Right ventricle myocardium inferior (tissue), 1 donor: ENCODE measurements at places on chromosomes 7 and 10.

- no peak for DNase-seq
Observed at GRCh38 chr7:155980841-155981240, 168.6 kb upstream of the SHH start.

DNA sequence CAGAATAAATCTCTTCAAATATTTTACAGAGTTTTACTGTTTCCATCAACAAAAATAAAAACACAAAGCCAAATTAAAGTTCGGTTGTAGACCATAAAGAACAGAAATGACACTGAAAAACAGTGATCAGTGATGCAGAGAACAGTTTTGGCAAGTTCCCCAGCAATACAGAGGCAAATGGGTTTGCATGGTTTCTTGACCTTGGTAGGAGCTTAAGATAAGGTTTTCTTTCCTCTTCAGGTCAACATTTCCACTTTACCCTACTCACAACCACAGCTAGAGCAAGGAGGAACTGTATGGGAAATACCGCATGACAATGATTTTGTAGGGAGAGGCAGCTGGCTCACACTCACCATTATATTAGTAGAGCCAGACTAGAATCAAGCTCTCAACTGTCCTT, 199.5 kb downstream of the SH2D4B start:
- no peak for DNase-seq

DNA sequence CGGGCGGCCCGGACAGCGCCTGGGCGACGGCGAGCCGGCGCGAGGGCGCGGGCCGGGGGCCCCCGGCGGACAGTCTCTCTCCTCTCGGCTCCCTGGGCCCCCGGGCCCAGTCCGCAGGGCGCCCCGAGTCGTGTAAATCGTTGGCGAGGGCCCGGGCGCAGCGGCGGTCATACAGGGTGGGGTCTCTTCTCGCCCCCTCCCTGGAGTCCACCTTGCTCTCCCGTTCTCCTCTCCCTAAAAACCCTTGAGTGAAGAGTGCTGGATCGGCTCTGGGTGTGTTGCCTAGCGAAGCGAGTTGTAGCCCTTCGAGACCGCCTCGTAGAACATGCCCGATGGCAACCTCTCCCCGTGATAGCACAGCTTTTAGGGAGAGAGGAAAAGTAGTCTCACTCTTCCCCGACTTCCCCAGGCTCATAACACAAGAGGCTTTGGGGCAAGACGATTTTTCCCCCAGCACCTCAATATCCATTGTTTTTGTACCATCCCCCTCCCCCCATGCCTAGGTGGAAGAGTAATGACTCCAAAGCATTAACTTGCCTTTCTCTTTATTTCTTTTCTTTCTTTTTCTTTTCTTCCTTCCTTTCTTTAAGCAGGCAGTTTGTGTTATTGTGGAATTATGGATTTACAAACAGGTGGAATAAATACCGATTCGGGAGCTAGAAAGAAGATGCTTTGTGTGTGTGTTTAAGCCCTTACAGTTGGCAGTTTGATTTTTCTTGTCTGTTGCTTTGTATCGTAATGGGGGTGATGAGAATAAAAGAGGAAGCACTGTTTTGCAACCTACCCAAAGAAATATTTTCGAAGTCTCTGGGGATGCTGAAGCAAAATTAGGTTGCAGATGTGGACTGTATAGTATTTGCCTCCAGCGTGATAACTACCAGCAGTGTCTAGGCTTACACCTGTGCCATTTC, 822 bp downstream of the SHOC2 start:
- DNase-seq, result peak; percentile 85

DNA sequence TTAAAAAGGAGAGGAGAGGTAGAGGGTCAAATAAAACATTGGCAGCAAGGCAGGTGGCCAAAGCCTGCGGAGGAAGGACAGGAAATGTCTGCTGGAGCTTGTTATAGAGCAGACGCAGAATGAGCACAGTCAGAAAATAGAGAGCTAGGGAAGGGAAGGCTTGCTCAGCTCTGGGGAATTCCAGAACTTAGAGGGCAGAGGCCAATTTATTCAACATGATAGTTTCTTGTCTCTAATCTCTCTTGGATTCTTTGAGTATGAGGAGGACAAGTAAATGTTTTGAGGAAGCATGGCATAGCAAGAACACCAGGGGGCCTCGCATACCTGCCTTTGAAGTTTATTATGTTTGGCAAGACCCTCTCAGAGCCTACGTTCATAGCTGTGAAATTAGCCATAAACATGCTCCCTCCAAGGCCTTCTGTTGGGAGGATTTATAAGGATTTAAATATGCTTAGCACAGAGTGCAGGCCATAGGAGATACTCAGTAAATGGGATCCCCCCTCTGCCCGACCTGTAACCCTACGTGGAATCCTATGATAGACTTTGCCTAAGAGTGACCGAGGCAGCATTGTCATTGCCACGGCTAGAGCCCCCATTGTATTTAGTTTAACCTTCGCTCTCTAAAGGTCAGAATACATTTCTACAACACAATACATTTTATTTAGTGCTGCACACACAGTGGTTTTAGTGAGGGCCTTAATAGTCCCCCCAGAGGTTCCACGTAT, 293.9 kb downstream of the CCDC3 start:
- no peak for DNase-seq

DNA sequence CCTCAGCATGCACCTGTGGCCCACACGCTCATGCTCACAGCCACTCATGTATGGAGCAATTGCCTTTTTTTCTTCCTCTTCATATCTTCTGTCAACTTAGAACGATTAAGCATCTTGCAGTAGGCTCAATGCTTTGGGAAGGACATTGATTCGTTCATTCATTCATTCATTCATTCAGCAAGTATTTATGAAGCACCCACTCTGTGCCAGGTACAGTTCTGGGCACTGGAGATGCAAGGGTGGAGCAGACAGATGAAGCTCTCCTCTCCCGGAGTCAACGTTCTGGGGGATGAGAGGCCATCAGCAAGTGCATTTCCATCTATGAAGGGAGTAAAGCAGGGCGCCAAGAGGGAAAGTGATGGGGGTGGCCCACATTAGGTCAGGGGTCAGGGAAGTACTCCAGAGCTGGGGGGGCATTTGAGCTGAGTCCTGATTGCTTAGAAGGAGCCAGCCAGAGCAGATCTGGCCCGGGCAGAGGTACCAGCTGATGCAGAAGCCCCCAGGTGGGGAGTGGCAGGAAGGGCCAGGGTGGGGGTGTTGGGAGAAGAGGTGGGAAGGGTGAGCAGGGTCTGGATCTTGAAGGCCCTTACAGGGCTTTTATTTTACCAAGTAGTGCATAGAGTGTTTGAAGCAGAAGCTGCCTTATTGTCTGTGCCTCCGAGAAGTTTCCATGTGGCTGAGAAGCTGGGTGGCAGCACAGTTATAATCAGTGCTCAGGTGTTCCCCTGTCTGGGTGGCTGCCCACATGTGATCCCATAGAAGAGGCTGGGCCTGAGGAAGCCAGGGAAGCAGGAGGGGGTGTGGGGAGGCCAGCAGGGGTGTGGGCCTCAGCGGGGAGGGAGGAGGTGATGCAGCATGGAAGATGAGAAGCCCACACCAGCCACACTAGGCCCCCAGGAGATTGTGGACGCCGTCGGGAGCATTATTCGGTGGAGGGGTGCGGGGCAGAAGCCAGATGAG, 36.2 kb downstream of the CHST3 start:
- DNase-seq, result peak; percentile 49

DNA sequence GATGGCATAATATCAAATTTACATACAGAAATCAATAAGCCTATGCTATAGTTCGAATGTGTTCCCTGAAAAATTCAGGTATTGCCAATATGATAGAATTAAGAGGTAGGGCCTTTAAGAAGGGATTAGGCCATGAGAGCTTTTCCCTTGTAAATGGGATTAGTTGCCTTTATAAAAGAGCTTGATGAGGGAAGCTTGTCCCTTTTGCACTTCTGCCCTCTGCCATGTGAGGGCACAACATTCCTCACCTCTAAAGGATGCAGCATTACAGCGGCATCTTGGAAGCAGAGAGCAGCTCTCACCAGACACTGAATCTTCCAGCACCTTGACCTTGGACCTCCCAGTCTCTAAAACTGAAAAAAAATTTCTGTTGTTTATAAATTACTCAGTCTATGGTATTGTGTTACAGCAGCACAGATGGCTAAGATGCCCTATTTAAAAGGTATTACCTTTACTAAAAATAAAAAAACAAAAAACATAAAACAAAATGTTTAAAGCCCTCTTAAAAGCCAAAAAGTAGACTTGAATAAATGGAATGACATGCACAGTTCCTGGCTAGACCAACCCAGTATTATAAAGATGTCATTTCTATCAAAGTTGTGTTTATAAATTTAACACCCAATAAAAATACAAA, 909.6 kb downstream of the REEP3 start:
- no peak for DNase-seq

DNA sequence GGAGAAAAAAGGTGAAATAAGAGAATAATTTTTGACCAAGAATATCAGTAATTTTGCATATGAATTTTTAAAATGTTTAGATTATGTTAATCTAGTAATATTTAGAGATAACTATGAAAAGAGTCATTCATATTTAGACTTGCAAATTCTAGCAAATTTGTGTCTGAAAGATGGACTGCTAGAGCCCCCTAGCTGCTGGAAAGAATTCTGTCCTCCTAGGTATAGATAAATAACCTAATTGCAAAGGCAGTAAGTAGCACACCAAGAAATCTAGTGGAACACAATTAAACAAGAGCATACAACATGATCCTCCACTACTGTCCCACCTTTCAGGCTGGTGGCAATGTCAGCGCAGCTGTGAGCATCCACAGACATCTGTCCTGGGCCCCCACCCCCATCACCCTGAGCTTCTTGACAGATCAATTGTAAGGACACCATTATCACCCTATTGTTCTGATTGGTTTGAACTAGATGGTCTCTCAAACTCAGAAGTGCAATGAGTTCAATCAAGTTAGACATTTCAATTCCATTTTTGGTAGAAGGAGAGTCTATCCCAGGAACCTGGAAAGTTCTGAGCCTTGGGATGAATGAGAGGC, 15.0 kb upstream of the GFRA1 start:
- DNase-seq, result no peak

GRCh38 chr7:43729924-43730248, 563 bp upstream of the COA1 start:
- DNase-seq, result no peak

GRCh38 chr7:31123321-31123720, 71.2 kb downstream of the ADCYAP1R1 start:
- DNase-seq, result no peak

GRCh38 chr7:103446049-103446520, at the start of gene SLC26A5:
Gene SLC26A5 (minus strand): TSS chr7:103446207. CDS start chr7:103421514, 24,693 bp downstream.
- DNase-seq, result no peak

GRCh38 chr10:110007161-110007700, 553 bp upstream of the ADD3 start:
- no peak for DNase-seq

- DNase-seq, result no peak
Observed at GRCh38 chr7:39375047-39375873, 190.9 kb upstream of the YAE1 start.

GRCh38 chr10:131997366-131998049, 15.8 kb upstream of the BNIP3 start:
- DNase-seq, result no peak

DNA sequence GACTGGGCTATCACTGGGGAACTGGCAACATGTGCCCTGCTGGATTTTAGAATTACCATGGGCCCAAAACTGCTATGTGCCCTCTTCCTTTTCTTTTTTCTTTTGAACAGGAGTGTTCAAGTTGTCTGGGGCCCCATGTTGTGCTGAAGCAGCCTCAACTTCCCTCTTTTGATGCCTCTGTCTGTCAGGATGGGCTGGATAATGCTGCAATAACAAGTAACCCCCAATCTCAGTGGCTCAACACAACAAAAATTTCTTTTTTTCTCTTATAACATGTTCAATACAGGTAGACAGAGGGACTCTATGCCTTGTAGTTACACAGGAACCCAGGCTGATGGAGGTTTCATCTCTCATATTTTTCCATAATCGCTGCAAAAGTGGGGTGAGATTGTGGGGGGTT, 8.2 kb upstream of the PCBD1 start:
- no peak for DNase-seq

DNA sequence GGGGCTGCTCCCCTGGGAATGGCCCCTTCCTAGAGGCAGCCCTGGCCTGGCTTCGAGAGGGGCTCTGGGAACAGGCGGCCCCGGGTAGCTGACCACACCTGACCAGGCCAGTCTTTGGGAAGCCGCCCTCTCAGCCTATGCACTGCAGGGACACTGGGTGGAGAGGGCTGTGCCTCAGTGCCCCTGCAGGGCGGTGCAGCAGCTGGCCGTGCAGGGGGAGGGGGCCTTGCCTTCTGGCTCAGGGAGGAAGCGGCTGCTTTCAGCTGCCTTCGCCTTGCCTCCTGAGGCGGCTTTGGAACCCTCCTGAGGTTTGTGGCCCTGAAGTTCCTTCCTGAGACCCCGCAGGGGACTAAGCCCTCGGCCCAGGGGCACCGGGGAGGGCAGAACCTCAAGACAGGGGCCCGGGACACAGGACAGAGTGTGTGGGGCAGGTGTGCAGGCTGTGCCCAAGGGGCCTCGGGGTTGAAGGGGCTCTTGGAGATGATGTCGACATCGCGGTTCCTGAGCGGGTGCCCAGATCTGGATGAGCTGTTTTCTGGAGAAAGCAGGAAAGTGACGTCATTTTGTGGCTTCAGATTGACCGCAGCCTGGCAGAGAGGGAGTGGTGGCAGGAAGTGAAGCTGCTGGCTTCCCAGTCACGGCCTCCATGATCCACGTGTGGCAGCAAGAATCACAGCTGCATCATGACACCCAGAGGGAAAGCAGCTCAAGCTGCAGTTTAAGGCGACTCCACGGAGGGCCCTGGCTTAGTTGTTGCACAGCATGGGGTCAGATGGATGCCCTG, 17.7 kb downstream of the ADAM8 start:
- peak; percentile 92 for DNase-seq

DNA sequence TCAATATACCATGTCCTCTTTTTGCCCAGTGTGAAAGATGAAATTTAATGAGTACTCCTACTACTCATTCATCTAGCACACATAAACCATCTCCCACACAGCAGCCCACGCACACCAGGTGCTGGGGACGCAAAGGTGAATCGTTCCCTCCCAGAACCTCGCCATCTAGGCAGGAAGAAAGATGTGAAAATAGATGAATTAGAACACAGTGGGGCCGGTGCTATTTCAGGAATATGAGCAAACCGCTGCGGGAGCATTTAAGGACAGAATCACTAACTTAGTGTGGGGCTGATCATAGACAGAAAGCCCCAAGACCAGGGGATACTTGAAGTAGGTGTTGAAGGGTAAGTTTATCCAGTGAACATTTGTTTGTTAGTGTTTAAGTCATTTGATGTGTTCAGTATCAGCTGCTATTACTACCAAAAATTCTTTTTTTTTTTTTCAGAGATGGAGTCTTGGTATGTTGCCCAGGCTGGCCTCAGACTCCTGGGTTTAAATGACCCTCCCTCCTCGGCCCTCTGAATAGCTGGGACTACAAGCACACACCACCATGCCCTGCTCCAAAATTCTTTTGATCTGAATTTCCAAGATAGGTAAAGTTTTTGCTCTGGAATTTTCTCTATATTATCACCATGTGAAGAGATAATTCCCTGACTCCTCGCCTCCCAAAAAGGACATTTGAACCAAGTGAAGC, 48.8 kb downstream of the CPXM2 start:
- DNase-seq, result no peak

DNA sequence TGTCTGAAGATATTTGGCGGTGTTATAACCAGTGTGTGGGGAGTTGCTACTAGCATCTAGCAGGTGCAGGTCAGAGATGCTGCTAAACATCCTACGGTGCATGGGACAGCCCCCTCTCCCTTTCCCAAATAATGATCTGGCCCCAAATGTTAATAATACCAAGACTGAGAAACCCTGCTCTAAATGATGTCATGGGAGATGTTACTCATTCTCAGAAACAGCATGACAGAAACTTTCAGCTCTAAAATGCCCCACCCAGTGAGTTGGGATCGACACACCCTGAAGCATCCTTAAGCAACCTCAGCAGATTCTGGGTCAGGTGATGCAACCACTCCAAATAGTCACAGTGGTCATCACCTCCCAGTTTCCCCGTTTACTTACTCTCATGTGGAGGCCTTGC, 108.8 kb upstream of the MPP7 start:
- DNase-seq, result no peak

- no peak for DNase-seq
Observed at GRCh38 chr7:149021725-149022062, 6.6 kb downstream of the PDIA4 start.
